Activated T-helper 17 cell treated with anti-CD3 and anti-CD28 coated beads, Interleukin-2, amount 50 U/mL, for 72 hours (primary cell): ENCODE measurements at places on chromosomes 13 and 19.

GRCh38 chr13:98775844-98776598 lies 23.5 kb upstream of the SLC15A1 start:
- ATAC-seq = no peak

DNA sequence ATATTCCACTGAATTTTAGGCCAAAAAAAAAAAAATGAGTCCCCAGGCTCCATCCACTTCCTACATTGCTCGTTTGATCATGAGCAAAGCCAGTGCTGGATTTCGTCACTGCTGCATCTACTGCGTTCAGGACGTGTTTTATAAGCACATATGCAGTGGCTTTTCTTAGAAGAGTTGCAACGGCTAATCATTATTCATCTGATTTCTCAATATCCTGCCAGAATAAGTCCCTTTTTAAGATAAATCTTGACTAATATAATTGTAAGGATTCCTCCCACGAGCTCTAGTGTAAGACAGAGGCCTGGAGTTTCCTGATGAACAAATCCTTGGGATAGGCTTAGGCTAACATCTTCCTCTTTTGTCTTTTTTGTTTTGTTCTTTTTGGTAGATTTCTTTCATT lies 19.5 kb downstream of the FAM124A start:
- no peak for ATAC-seq

DNA sequence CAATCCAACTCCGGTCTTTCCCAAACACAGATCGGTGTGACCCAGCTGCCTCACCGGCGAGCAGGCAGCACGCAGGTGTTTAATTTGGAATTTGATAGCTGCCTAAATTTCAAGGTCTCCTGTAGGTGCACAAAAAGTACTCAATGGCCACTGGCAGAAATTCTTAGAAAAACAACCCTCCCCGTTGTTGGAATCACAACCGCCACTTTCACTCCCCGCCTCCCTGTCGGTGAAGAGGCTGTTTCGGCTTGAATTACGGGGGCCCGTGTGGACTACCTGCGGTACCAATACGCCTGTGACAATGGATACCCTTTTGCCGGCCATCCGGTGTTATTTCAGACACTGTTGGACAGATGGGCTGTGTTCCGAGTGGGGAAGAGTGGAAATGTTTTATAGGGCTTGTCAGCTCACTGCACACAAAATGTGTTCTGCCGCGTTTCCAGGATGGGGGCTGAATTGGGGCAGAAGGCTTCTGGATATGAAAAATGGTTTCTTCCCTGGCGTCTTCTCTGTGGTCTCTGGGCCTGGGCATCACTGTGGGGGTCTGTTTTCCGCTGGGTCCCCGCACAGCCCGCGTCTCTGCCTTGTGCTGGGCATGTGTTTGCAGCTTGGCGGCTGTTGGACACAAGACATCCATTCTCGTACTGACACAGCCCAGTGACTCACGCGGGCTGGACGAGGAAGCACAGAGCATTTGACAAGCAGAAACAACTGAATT lies 45.4 kb downstream of the ZIC5 start:
- ATAC-seq = no peak

- no peak for ATAC-seq
Observed at GRCh38 chr13:28031220-28031895, 42.9 kb upstream of the URAD start.

GRCh38 chr19:27767234-27767633 lies 1445.7 kb downstream of the UQCRFS1 start:
- ATAC-seq = no peak

GRCh38 chr19:35539850-35540249 lies 5.6 kb upstream of the TMEM147 start:
- ATAC-seq = no peak

GRCh38 chr19:31625056-31625455 lies 275.8 kb upstream of the TSHZ3 start:
- no peak for ATAC-seq

- no peak for ATAC-seq
Observed at GRCh38 chr13:48545608-48546007, 12.7 kb upstream of the RCBTB2 start.

DNA sequence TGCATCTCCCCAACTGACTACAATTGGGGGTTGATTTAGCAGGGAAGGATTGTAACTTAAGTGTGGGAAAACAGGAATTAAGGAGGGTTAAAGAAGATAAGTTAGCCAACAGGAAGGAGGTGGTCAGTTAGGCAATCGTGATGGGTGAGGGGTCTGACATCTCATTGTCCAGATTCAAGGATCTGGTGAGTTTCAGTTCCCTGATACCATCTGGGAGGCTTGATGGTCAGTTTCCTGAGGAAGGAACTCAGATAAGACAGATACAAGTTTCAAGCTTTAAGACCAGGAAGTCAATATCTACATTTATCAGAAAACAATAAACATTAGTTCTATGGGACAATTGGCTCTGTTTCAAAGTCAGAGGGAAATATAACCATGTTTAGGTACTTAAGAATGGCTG lies 601.8 kb downstream of the SLITRK6 start:
- ATAC-seq = no peak

GRCh38 chr13:110578363-110578762 lies 16.8 kb upstream of the RAB20 start:
- no peak for ATAC-seq
